AG10803 (cell line): ENCODE measurements at places on chromosomes 1 and 21.

DNA sequence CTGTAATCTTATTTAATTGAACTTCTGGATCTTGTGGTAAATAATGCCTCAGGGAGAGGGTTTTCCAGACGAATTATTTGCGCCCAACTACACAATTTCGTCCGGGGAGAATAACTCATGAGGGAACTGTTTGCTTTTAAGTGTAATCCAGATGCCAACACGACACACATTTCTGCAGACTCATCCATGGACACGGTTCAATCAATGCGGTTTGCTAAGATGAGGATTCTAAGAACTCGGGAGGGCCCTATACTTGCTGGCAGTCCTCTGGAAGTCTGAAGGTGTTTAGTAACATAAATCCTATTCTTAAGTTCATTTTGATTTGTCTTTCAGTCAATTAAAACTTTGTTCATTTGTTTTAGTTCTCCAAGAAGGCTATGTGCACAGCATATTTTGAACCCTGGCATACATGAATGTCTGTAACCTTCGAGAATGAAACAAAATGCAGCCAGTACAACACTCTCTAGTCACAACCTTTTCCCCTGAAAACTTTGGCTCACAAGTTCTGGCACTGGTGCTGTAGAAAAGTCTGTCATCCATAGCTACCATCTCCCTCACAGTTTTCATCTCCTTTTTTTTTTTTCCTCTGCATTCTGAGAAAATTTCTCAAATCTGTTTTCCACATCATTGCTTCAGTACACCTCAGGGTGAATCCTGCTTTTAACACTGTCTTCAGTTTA, 38.8 kb downstream of the DIPK1A start:
- DNase-seq = peak; percentile 89

DNA sequence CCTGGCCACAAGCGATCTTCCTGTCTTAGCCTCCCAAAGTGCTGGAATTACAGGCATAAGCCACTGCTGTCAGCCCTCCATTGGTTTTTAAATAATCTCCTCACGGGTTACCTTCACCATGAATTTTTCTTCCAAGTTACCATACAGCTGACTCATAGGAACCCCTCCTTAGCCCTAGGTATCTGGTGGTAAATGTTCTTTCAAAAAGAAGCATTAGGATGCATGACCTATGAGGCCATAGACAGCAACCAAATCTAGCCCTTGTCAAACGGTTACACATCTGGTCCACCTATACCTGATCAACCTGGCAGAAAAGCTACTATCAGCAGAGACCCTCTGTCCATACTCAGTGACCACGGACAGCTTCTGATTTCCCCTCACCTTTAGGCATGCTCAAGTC, 12.7 kb upstream of the DEGS1 start:
- DNase-seq = no peak

- peak; percentile 71 for DNase-seq
These were observed 14.8 kb upstream of the RNF220 start for GRCh38 chr1:44390277-44390676.

DNA sequence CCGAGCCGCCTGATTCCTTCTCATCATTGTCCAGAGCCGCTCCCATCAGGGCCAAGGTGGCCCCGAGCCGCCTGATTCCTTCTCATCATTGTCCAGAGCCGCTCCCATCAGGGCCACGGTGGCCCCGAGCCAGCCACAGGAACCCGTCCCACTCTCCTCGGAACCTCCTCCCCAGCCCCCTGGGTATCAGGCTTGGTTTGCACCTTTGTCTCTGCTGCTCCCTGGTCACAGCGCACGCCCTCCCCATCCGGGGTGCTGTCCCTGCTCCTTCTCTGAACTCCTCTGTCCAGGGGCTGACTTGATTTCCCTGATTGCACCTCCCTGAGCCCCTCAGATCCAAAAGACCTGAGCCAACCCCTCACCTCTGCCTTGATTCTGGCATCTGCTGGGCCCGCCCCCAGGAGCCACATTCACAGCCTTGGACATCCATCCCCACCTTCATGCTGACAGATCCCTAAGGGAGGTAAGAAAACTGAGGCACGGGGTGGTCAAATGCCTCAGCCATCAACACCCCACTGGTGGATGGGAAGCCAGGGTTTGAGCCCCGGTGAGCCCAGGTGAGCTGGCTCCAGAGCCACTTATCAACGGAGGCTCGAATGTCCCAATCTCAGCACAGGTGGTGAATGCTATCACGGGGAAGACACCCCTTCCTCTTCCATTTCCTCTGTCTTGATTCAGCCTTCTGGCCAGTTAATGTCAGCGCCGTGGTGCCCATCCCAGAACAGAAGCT, 25.6 kb upstream of the COL18A1 start:
- no peak for DNase-seq

GRCh38 chr1:94550396-94550795, 8.8 kb upstream of the F3 start:
- DNase-seq = no peak

GRCh38 chr1:181386340-181386739, 97.0 kb upstream of the CACNA1E start:
- DNase-seq = no peak

DNA sequence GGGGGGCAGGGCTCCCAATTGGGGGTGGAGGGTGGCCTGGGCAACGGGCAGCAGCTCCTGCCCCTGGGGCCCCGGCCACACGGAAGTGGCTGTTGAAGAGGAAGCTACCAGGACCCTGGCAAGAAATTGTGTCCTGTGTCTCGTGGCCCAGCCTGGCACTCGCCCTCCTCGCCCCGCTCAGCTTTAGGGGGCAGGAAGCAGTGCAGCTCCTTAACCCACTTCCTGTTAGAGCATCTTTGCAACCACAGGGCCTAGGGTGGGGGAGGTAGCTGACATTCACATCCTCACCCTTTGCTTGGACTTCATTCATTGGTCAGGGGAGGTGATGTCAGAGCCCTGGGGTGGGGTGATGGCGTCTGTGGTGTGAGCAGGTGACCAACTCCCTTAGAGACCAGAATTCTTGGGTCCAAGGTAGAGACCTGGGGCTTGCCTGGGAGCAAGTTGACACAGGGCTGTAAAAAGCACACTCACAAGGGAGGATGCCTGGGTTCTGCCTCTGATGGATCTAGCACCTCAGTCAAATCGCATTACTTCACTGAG, at the start of gene ARHGAP30:
Gene ARHGAP30, minus strand, starts transcription at position 161 of the 540 bp plus-strand sequence. CDS start 267 bp downstream, outside the sequence.
- no peak for DNase-seq

- DNase-seq = no peak
These were observed 144.2 kb downstream of the KCNK2 start for GRCh38 chr1:215226757-215227156.

DNA sequence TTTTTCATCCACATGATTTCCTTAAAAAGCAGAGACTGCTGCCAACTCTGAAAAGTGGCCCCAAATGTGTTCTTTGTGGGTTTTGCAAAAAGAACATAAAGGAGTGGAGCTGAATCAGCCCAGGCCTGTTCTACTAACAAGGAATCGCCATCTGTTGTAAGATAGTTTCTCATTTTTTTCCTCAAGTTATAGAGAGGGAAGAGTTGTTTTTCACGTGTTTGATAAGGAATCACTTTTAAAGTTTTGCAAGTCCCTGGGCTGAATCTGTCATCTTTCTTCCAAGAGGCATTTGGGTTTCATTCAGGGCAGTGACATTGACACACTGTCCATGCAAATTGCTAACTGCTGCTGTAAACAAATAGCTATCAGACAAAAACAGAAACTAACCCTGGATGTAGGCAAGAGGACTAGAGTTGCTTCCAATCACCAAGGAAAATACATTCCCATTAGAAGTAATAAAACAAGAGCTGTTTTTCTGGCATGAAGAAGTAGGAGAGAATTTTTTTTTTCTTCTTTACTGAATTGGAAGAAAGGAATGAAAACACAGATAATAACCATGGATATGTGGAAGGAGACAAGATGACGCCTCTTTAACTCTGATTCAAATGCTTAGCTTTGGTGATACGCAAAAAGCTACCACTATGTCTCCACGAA, 58.8 kb upstream of the TBX15 start:
- DNase-seq = peak; percentile 83

GRCh38 chr21:14582934-14583628, 37.0 kb upstream of the SAMSN1 start:
- no peak for DNase-seq

GRCh38 chr1:223212441-223212840, 69.4 kb upstream of the TLR5 start:
- no peak for DNase-seq

- DNase-seq = no peak
These were observed 23.2 kb upstream of the PLCH2 start for GRCh38 chr1:2452932-2453315.

DNA sequence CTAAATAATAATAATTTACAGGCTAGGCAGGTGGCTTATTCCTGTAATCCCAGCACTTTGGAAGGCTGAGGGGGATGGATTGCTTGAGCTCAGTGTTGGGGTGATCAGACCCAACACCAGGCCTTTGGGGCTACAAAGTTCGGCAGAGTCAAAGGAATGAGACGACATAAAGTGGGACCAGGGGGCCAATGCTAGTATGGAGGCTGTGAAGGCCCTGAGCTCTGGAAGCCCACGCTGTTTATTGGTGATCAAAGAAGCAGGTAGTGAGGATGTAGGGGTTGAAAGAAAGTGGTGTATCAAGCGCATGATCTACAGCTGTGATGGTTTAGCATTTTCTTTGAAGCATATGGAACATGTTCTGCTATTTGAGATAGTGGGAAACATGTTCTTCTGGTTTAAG, 5.6 kb downstream of the BTBD8 start:
- no peak for DNase-seq

GRCh38 chr1:14928412-14928811, 225.1 kb upstream of the TMEM51 start:
- no peak for DNase-seq

DNA sequence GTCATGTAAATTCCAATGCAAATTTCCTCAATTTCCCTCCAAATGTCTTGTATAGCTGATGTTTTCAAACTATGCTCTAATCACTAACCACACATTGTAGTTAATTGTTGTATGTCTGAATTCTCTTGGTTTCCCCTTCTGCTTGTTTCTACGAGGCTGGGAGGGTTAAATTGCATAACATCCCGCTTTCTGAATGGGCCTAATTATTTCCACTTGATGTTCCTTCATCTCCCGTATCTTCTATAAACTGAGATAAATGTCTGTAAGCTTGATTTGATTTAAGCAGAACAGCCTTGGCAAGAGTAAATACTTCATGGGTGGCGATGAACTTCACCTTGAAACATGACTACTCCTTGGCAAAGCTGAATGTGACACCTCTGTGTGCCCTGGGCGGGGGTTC, 72.2 kb downstream of the SERINC2 start:
- DNase-seq = no peak

DNA sequence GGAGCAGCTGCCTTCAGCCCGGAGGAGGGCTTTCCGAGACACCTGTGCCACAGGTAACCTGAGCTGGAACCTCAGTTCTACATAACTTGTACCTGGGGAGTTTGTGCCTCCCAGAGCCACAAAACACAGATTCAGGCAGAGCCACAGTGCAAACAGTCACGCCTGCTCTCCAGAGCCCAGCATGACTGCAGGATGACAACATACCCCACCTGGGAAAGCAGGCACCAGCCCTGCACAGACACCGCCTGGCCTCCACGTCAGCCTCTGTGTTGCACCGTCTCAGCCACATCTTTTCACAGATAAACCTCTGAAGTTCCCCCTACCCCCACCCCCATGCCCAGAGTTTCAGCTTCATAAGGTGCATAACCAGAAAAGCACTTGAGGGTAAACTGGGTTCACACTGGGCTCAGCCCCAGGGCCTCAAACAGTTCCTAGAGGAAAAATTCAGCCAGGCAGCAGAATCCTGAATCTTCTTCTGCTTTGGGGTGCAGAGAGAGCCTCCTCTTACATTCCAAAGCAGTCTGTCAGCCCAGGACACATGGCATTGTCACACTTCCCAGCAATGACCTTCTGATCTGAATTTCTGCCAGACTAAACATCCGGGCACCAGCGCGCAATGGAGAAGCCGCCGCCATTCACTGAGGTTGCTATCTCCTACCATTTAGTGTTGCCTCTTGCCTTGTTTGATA, 229.5 kb downstream of the TOMM20 start:
- peak; percentile 60 for DNase-seq

- DNase-seq = no peak
These were observed 1.8 kb downstream of the LAPTM5 start for GRCh38 chr1:30755746-30756145.

DNA sequence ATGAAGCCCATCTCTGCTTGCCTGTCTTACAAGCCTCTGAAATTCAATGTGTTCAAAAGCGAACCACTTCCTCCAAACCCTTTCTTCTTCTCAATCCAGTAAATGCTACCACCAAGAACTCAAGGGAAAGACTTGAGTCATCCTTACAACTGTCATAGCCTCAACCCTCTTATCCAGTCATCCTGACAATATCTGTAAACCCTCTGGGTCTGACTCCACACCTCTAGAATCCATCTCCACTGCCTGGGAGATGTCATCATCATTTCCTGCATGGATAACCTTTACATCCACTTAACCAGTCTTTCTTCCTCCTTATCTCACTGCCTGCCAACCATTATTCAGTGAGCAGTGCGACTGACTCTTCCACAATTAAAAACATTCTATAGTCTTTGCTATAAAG, 441.1 kb downstream of the SETD4 start:
- peak; percentile 57 for DNase-seq

- no peak for DNase-seq
These were observed 39.3 kb upstream of the EDEM3 start for GRCh38 chr1:184793967-184794366.

GRCh38 chr1:230271300-230272035, 154.7 kb downstream of the PGBD5 start:
- DNase-seq = no peak

GRCh38 chr1:9731051-9731537, 79.6 kb downstream of the PIK3CD start:
- DNase-seq = no peak

- DNase-seq = no peak
These were observed 810.2 kb upstream of the ADAMTS5 start for GRCh38 chr21:27776925-27777553.

GRCh38 chr1:246492611-246493245, 14.4 kb downstream of the SMYD3 start:
- DNase-seq = peak; percentile 74

- DNase-seq = no peak
These were observed 35.1 kb downstream of the CATSPERE start for GRCh38 chr1:244496186-244496585.

- no peak for DNase-seq
These were observed 23.7 kb upstream of the CEP350 start for GRCh38 chr1:179930867-179931266.

GRCh38 chr1:38693759-38694158, 165.8 kb downstream of the RRAGC start:
- DNase-seq = no peak

GRCh38 chr1:68725001-68725752, 228.3 kb upstream of the DEPDC1 start:
- DNase-seq = no peak
